ENCODE measurements at places on chromosomes 3 and 15. TPM values are rescaled to one million over a fixed set of nuclear protein-coding genes. Genes with fewer than 3 reads are reported as not detected.
A peak's percentile ranks its signal among the peaks of the same experiment; 100 is the strongest.

- H3K27me3 ChIP-seq, result no peaks in the 10 kb centered on the region
- no peak overlapping the region for H3K4me3 ChIP-seq
- no peak overlapping the region for H3K27ac ChIP-seq
- H3K36me3 ChIP-seq, result no peaks in the 10 kb centered on the region
- H3K4me1 ChIP-seq, result no peaks in the 10 kb centered on the region
- DNase-seq, result peak; percentile 28
These were observed 321.8 kb downstream of the TBC1D5 start for GRCh38 chr3:17420668-17421067.

GRCh38 chr15:71288348-71288955 lies 173.2 kb downstream of the THSD4 start:
- peak overlapping the region; percentile 63 for H3K27ac ChIP-seq
- H3K4me1 ChIP-seq, result peaks cover 20% of the 10 kb centered on the region
- peak; percentile 74 for DNase-seq
- H3K36me3 ChIP-seq, result no peaks in the 10 kb centered on the region

DNA sequence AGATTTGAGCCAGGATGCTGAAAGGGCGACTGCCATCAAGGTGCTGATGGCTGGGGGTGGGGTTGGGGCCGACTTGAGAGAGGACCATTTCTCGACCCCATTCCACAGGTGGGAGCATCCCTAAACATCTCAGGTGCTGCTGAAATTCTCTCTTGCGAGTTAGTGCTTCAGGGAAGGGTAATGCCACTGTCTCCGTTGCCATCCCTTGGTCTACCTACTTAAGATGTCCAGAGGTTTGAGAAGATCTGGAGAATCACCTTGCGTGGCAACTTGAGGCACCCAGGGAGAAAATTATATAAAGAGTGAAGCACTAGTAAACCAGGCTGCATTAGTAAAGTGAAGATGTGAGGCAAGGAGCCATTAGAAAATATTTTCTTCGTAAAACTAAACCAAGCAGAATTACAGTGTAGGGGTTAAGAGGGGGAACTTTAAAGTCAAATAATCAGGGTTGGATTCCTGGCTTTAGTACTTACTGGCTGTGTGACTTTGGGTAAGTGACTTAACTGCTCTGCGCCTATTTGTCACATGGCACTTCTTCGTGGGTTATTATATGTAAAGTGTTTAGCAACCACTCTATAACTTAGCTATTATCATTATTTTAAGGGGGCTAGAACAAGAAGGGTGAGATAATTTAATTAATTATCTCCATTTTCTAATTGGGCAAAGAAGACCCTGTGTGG lies 662 bp upstream of the RFTN1 start:
- peak overlapping the region; percentile 96 for H3K4me3 ChIP-seq
- H3K36me3 ChIP-seq, result no peaks in the 10 kb centered on the region
- H3K4me1 ChIP-seq, result peaks cover 17% of the 10 kb centered on the region
- no peak for DNase-seq
- no peaks in the 10 kb centered on the region for H3K27me3 ChIP-seq

GRCh38 chr3:187318819-187319616 lies 27.5 kb upstream of the MASP1 start:
- peaks cover 10% of the 10 kb centered on the region for H3K27me3 ChIP-seq
- H3K27ac ChIP-seq, result no peak overlapping the region
- no peaks in the 10 kb centered on the region for H3K36me3 ChIP-seq
- peak overlapping the region; percentile 4 for H3K4me3 ChIP-seq

DNA sequence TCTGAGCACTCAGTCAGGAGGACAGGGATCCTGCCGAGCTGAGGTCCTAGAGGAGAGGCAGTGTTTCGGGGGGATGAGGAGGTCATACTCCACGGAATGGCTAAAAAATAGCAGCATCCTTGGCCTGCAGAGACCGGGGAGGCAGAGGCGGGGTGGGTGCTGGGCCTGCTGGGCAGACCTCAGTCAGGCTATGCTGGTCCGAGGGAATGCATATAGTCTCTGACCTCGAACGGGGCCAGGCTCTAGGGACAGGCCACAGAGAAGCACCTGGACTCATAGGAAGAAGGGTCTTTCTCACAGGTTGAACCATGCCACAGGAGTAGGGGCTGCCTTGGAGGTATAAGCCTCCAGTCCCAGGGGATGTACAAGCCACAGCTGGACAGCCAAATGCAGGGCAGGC lies 14.0 kb upstream of the SKIC8 start:
- H3K27me3 ChIP-seq, result peaks cover 25% of the 10 kb centered on the region
- no peak for DNase-seq
- H3K27ac ChIP-seq, result no peak overlapping the region

DNA sequence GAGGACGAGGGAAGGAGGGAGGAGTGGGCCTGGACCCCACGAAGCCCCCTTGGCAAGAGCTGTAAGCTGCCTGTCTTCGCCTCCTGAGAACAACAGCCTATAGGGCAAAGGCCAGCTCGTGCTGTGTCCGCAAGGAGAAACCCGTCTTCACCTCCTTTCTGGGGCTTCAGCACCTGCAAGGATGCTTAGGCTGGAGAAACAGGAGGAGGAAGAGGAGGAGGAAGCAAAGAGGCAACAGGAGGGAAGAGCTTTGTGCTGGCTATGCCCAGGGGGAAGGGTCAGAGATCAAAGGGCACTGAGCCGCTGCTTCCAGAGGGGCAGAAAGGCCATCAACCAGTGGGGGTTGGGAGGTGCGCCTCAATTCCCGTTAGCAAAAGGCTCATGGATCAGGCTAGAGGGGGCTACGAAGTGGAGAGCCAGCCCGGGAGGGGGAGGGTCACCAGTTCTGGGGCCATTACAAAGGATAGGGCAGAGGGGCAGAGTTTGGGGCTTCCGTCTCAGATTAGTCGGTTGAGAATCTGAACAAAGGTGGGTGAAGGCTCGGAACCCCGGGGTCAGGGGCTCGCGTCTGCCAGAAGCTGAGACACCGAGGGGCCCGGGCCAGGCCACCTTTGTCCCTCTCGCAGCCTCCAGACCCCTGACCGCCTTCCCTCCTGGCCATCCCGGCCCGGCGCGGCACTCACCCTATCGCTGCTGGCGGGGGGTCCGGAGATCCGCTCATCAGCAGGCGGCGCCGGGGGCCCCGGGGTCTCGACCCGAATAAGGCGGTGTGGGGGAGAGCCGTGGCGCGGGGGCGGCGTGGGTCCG lies 792 bp downstream of the SHF start:
- no peaks in the 10 kb centered on the region for H3K36me3 ChIP-seq
- peak overlapping the region; percentile 68 for H3K4me3 ChIP-seq
- DNase-seq, result no peak
- no peak overlapping the region for H3K27ac ChIP-seq

GRCh38 chr15:52804526-52805081 lies 14.5 kb upstream of the ONECUT1 start:
- DNase-seq, result no peak
- H3K4me1 ChIP-seq, result no peaks in the 10 kb centered on the region

GRCh38 chr15:65470866-65471265 lies 46.6 kb downstream of the DPP8 start:
- H3K27ac ChIP-seq, result no peak overlapping the region
- H3K4me1 ChIP-seq, result peaks cover 5% of the 10 kb centered on the region
- H3K27me3 ChIP-seq, result no peaks in the 10 kb centered on the region
- peaks cover 37% of the 10 kb centered on the region for H3K36me3 ChIP-seq
- peak; percentile 15 for DNase-seq
- no peak overlapping the region for H3K4me3 ChIP-seq

DNA sequence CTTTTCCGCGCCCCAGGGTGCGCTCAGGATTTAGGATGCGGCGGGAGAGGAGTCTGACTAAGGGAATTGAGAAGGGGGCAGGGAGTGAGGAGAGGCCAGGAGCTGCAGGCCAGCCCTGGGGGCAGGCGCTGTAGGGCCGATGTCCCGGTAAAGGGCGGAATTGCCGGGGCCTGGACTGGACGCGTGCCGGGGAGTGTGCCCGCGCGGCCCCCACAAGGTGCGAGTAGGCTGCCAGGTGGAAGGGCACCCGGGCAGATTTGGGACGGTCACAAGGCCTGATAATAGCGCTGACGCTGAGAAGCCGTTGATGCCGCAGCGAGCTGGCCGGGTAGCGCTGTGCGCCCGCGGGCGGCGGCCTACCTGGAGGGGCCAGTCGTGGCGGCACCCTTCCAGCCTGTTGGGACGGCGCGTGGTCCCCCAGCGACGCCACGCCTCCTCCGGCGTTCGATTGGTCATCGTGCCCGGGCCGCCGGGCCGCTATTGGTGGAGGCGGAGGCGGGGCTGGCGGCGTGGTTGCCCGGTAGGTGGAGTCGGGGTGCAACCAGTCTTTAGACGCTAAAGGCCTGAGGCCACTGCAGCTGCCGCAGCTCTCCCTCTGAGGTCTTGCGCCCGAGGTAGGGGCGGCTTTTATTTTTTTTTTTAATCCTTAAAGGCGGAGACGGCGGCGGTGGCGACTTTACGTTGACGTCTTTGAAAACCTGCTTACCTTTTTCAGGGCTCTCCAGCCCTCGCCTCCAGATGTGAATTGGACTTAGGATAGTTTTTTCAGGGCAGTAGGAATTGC lies 903 bp downstream of the SLC25A38 start:
- H3K4me1 ChIP-seq, result peaks cover 5% of the 10 kb centered on the region
- no peaks in the 10 kb centered on the region for H3K36me3 ChIP-seq
- DNase-seq, result peak; percentile 88

DNA sequence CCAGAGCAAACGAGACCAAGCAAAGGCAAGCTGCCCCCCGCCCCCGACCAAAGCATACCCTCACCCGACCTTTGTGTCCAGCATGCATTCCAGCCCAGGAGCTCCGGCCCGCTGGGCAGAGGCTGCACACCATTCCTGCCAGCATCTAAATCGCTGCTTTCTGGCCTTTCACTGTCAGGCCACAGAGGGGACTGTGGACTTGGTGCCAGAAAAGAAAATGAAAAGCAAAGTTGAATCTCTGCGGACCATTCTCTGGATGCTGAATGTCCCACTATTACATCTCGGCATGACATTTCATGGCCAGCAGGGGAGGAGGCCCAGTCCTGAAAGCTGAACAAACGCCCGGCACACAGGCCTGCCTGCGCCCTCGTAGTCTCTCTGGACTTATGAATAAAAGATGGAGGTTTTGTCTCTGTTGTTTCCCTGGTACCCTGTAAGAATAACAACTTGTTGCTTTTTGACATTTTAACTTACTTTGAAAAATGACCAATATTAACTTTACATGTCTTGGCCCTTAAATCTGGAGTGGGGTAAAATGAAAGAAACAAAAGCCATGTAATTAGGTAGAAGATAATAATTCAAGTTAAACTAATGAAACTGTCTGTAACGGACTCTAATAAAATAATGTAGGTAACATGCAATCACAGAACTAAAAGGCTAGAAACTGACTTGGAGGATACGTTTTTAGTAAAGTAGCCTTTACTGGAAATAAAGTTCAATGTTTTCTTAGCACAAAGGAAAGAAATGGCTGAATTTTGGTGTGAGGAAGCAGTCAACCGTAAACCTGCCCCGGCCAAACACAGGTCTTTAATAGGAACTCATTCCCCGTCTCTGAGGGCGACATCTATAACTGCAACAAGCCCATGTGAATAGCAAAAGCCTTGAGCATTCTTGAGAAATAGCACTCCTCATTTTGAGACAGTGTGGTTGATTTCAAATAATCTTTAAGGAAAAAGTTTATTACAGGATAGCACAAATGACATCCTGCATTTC lies 12.7 kb downstream of the IL17RD start:
- peaks cover 11% of the 10 kb centered on the region for H3K27me3 ChIP-seq
- no peak for DNase-seq
- no peak overlapping the region for H3K4me3 ChIP-seq
- H3K27ac ChIP-seq, result no peak overlapping the region

DNA sequence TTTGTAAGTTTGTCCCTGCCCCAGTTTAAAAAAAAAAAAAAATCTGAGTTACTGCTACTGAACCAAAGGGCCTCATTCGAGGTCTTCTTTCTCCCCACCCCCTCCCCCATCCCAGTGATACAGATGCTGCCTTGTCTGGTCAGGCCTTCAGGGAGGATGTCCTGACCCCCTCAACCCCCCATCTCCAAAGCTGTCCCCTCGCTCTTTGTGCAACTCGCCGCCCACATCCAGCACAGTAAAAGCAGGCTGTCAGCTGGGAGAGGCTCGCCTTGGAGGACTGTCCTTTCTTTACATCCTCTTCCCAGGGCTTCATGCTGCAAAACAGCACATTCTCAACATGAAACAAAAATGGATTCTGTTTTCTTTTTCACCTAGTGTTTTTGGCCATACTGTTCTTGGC lies 133.4 kb downstream of the VGLL4 start:
- H3K27me3 ChIP-seq, result no peaks in the 10 kb centered on the region
- H3K36me3 ChIP-seq, result no peaks in the 10 kb centered on the region
- no peak for DNase-seq
- peak overlapping the region; percentile 16 for H3K27ac ChIP-seq

- peaks cover 3% of the 10 kb centered on the region for H3K4me1 ChIP-seq
- no peaks in the 10 kb centered on the region for H3K27me3 ChIP-seq
- peak within 1 kb of the TSS; percentile 70 for H3K27ac ChIP-seq
These were observed at the start of gene PYGO1 for GRCh38 chr15:55588070-55588814. Gene PYGO1, minus strand, starts transcription at chr15:55588345. Its CDS starts 462 bp downstream, at chr15:55587883.

The CCNB2 gene
- 57.2 TPM for total RNA-seq

The MESD gene
- total RNA-seq, result 10.0 TPM

The THRB gene
- total RNA-seq, result under 0.01 TPM

The DNAH12 gene
- under 0.01 TPM for total RNA-seq

The CHCHD6 gene
- 20.6 TPM for total RNA-seq

The STX19 gene
- total RNA-seq, result not detected

The ZNF385D gene
- 0.28 TPM for total RNA-seq

The ARL13B gene
- total RNA-seq, result 6.7 TPM

Data from IMR-90 (cell line).